ENCODE measurements at places on chromosomes 4 and X.

- no peak for DNase-seq
These were observed 146.6 kb upstream of the FAM47C start for GRCh38 chrX:36861601-36862000.

- DNase-seq: peak; percentile 55
These were observed 761 bp upstream of the FRYL start for GRCh38 chr4:48780865-48781214.

GRCh38 chr4:44927399-44928380 is 201.3 kb upstream of the GNPDA2 start:
- no peak for DNase-seq

DNA sequence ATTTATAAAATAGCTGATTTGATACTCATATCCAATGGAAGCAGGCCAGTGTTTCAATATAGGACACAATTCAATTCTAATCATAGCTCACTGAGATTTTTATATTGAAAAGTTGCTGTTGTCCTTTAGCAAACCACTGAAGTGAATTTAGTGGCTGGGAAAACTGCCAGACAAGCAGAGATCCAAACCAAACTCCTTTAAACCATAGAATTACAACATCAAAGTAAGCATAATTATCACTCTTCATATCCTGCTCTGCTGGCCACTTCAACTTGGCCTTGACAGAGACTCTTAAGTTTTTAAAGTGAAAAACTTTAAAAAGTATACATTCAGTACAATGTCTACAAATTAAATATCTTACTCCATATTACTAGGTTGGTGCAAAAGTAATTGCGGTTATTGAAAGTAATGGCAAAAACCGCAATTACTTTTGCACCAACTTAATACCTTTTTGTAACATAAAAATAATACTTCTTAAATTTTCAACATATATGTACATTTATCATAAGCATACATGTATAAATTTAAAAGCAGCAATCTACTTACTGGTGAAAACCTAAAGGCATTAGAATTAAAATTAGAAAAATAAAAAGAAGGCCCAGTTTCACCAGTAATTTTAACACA is 433.0 kb downstream of the PCDH10 start:
- DNase-seq: no peak

GRCh38 chrX:131874300-131874699 is 148.8 kb upstream of the STK26 start:
- DNase-seq: no peak

DNA sequence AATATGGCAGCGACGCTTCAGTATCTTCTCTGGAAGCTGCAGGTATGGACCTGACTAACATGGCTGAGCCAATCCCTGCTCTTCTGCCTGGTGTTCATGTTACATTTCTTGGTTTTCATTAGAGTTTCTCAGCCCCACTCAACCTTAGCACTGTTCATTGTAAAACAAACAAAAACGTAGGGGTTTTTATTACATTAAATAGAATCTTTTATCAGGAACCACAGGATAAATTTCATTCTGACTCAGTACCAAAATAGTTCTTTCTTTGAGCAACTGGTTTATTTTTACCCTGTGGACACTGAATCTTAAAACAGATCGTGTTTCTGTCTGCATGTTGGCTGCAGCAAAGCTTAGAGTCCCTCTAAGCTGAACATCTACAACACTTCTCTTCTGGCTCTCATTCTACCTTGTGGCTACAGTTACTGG is 27.1 kb downstream of the FHIP1A start:
- no peak for DNase-seq

GRCh38 chr4:61200916-61201526 is 895 bp downstream of the ADGRL3 start:
- DNase-seq: no peak

GRCh38 chrX:37871626-37872302 is 24.4 kb upstream of the DYNLT3 start:
- DNase-seq: no peak

Data from thyroid gland (tissue), 4 donors.